ENCODE measurements at places on chromosomes 3 and 15.

DNA sequence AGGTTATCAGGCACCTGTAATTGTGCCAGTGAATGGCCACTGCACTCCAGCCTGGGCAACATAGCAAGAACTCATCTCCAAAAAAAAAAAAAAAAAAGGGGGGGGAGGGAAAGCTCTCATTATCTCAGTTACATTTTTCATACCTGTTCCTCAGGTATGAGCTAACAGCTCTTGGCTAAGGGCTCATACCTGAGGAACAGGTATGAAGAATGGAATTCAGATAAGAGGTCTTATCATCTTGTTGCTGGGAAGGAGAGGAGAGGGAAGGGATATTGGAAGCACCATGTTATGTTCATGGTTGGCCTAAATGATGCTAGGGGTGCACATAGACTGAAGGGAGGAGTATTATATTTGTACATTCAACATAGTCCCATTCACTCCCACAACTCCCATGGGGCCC is 2.6 kb downstream of the SLC15A2 start:
- peak; percentile 60 for DNase-seq

GRCh38 chr3:123799544-123800361 is 84.4 kb downstream of the MYLK start:
- DNase-seq: peak; percentile 97

GRCh38 chr3:155362808-155363689 is 69.6 kb upstream of the STRIT1 start:
- DNase-seq: no peak

- no peak for DNase-seq
Measured at GRCh38 chr3:117287602-117288001, 578.0 kb downstream of the TUSC7 start.

DNA sequence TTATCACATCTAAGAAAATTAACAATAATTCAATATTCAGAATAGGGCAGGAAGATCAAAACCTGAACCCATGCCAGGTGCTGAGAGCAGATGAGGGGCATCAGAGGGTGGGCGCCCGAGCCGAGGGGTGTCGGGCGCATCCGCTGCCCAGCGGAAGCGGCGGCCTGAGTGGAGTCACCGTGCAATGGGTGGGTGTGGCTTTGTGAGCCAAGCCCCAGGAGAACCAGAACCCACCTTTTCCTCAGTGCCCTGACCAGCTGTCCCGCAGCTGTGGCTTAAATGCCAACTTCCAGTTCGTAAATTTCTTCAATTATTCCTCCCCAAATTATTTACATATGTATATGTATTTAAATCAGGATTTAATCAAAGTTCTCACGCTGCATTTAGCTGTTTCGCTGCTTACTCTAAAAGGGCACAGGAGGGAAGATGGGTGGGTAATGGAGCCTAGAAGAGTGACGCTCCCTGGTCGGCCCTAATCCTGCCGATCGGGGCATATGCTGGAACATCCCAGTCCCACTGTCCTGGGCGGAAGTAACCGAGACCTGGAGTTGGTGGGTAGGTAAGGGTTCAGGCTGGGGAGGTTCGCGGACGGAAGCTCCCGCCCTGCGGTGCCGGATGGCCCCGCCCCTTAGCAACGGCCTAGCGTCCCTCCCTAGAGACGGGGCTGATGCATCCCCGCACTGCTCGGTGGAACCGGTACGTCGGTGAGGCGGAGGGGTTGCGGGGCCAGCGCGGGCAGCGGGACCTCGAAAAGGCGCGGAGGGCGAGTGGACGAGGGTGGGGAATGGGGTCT is 1.3 kb downstream of the DNAH1 start:
- DNase-seq: peak; percentile 70

DNA sequence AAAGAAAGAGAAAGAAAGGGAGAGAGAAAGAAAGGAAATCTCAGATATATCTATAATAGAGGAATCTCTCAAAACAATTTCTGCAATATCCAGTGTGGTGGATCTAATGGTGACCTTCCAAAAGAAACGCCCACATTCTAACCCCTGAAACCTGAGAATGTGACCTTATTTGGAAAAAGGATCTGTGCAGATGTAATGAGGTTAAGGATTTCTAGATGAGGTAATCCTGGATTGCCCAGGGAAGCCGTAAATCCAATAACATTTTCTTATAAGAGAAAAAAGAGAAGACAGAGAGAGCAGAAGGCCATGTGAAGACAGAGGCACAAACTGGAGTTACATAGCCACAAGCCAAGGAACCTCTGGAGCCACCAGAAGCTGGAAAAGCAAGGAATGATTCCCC is 307.6 kb downstream of the ZBTB20 start:
- DNase-seq: no peak

GRCh38 chr3:123094516-123095313 is 27.9 kb downstream of the PDIA5 start:
- DNase-seq: no peak

GRCh38 chr3:171908731-171909130 is 65.6 kb downstream of the TMEM212 start:
- no peak for DNase-seq

- no peak for DNase-seq
Measured at GRCh38 chr3:126291537-126291936, 65.7 kb downstream of the KLF15 start.

DNA sequence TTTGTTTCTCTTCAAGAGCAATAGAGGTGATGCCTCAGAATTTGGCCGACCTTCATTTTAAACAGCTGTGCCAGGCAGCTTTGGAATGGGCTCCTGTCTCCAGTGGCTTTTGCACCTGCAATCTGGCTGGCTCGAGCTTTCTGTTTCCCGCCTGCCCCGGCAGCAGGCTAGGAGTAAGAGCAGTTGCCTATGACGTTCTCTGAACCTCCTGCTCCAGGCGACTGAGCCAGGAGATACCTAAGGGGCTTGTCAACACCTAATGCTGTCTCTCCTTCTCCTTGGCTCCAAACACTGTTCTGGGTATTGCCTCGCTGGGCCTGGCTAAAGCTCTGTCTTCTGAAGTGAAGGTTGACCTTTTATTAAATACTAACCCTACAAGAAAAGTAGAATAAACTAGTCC is 229.9 kb downstream of the LRRN1 start:
- no peak for DNase-seq

- no peak for DNase-seq
Measured at GRCh38 chr15:98522127-98522526, 126.2 kb upstream of the IGF1R start.

DNA sequence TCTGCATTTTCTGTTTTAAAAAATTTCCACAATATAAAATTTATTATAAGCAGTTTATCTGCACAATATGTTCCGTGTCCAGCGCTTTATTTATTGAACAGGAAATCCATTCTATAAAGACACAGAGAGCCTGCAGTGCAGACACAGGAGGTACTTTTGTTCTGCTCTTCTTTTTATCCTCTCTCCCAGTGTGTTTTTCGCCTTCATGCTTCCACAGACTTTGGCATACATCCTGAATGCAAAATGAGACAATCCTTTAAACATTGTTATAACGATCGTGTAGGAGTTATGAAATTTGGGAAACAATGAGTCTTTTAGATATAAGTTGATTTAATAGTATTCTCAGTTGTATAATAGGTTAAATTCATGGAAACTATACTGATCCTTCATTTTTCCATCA is 749.2 kb downstream of the NAALADL2 start:
- no peak for DNase-seq

DNA sequence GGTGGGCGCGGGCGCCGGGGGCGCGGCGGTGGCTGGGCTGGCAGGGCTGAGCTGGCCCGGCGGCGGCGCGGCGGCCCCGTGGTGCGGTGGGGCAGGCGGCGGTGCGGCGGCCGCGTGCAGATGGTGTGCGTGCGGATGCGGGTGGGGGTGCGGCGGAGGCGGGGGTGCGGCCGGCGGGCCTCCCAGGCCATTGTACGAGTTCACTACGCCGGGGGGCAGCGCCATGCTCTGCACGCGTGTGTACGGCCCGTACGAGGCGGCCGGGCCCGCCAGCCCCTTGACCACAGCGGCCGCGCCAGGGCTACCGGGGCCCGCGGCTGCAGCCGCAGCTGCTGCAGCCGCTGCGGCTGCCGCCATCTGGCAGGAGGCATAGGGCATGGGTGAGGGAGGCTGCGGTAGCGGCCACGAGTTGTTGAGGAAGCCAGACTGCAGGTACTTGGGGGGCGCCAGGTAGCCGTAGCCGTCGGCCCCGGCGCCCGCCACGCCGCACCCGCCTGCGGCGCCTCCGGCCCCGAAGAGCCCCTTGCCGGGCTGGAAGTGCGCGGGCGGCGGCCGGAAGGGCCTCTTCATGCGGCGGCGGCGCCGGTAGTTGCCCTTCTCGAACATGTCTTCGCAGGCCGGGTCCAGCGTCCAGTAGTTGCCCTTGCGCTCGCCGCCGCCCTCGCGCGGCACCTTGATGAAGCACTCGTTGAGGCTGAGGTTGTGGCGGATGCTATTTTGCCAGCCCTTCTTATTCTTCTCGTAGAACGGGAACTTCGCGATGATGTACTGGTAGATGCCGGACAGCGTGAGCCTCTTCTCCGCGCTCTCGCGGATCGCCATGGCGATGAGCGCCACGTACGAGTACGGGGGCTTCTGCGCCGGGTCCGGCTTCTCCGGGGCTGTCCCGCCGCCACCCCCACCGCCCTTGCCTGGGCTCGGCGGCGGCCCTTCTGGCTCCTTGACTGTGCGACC is 951 bp downstream of the FOXL2 start:
- DNase-seq: peak; percentile 66

DNA sequence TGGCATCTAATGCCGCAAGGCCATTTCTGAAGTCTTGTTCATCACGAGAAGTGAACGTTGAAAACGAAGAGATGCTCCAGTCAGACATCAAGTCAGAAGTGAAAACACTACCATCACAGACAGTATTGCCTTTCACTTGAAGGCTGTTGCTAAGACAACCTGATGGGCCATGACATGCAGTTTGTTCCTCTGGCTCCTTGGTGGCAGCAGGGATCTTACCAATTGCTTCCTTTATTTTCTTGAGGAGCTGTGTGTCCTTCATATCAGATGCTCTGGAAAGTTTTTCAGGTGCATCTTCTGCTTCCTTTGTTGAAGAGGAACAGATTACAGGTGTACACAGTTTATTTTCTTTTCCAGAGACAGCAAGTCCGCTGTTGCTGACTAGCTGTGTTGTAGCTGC is 30.7 kb upstream of the MYLK start:
- DNase-seq: no peak

DNA sequence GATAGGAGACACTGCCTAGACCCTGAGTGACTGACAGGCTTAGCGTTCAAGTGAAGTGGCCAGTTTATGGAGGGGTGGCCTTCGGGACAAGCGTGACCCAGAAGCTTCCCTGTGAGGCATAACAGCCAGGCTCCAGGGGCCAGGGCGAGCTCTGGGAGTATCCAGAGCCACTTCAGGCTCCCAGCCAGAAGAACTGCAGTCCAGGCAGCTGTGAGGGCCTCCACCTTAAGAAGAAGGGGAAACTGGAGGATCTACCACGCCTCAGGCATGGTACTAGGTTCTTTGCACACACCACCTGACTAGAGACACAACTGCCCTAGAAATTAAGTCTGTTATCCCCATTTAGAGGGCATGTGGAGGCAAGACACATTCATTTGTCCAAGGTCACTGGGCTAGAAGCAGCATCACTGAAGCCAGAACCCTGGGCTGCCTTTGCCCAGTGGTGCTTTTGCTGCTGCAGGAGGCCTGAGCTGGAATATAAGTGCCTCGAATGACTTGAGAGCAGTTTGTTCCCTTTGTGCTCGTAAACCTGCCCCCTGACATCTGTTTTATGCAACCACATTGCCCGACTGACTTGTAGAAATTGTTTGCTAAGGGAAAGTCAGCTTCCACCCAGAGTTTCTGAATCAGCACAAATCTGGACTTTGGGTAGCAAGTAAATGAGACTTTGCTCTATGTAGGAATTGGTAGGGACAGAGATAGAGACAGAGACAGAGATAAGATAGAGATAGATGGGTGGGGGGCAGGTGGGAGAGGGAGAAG is 23.3 kb downstream of the RASGRF1 start:
- no peak for DNase-seq

DNA sequence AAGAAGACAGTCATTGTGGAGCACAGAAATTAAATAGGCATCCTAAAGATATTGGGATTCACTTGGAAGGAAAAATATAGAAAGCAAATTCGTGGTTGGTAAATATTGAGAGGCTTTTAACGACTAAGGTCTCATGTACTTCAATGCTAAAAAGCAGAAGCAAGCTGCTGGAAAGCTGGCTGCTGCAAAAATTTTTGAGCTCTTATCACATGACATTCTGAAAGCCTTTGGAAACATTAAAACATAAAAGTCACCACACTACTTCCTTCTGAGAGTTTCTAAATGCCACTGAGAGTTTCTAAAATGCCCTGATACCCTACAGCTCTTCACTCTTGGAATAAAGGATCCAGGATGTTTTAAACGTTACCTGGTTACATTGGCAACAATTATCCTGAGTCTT is 39.0 kb upstream of the CBLB start:
- DNase-seq: no peak

GRCh38 chr15:54353726-54354125 is 375.5 kb downstream of the UNC13C start:
- no peak for DNase-seq

DNA sequence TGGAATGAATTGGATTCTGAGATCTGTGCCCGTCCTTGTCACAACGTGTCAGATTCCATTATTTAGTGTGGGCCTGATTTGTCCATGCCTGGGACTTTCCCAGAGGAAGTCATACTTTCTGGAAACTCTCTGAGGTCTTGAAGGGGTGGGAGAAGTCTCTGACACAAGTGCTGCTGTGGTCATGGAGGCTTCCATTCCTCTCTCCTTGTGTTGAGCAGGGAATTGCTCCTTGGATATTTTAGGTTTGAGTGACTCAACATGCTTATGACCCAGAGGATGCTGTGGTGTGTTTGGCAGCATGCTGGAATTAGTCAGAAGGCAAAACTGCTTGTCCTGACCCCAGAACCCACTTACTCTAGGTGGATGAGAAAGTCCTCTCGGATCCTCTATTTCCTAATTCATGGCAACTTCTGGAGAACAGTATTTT is 132.1 kb downstream of the LPP start:
- peak; percentile 92 for DNase-seq

DNA sequence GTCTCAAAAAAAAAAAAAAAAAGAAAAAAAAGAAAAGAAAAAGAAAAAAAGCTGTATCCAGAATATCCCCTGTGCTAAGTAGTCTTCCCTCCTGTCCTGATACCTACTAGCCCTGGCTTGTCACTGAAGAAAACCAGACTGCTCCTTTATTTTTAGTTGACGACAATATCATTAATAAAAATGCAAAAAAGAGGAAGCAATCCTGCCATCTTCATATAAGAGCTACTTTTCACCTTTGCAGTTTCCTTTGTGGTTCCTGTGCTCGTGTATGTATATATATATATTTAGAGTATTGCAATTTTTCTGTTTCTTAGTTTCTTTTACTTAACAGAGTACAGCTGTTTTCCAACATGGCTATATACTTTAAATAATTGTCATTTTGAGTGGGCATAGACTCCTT is 13.6 kb downstream of the C3orf20 start:
- no peak for DNase-seq

DNA sequence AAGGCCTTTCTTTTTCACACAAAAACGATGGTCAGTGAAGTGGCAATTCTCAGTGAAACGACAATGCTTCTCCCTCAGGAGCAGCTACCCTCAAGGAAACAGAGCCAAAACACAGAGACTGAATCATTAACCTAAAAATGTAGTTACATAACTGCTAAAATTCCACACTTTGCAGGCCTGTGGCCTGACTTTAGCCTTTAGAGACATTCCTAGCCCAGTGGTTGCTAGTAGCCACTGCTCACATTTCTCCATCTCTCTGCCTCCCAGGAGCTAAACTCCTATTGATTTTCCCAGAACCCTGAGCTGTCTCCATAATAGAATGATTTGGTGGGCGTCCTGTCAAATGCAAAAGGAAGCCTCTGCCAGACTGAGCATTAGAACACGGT is 630.1 kb upstream of the KCNMB2 start:
- no peak for DNase-seq

All from epithelial cell of esophagus (primary cell).